Aorta (tissue), 5 donors: ENCODE measurements at places on chromosomes 5 and 9. TPM values are rescaled to one million over a fixed set of nuclear protein-coding genes. Genes with fewer than 3 reads are reported as not detected.

DNA sequence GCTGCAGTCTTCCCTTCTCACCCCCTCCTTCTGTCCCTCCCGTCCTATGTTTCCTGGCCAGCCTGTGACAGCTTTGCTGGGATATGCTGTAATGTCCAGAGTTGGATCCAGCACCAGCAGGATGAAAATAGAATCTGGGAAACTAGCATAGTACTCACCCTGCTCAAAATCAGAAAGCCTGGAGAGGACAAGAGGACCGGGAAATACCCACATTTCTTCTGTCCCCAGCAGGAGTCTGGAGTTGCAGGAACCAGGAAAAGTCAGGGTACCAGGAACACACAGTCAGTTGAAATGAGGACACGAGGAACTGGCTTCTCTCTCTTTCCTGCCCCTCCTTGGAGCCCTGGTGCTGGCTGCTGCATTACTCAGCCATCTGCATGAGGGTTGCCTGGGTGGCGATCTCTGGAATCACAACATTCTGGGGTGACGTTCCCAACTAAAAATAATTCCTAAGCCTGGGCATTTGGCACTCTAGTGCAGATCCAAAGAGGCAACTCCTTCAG lies 59.6 kb upstream of the NFIL3 start:
- DNase-seq = no peak

GRCh38 chr9:38708759-38709158 lies 11.2 kb downstream of the FAM240B start:
- no peak for DNase-seq

Gene LCN1
- total RNA-seq = not detected

Gene RMRP
- 16,694 TPM for total RNA-seq

Gene SNX24
- total RNA-seq = 21.0 TPM
